ENCODE measurements at places on chromosomes 1 and 21.

DNA sequence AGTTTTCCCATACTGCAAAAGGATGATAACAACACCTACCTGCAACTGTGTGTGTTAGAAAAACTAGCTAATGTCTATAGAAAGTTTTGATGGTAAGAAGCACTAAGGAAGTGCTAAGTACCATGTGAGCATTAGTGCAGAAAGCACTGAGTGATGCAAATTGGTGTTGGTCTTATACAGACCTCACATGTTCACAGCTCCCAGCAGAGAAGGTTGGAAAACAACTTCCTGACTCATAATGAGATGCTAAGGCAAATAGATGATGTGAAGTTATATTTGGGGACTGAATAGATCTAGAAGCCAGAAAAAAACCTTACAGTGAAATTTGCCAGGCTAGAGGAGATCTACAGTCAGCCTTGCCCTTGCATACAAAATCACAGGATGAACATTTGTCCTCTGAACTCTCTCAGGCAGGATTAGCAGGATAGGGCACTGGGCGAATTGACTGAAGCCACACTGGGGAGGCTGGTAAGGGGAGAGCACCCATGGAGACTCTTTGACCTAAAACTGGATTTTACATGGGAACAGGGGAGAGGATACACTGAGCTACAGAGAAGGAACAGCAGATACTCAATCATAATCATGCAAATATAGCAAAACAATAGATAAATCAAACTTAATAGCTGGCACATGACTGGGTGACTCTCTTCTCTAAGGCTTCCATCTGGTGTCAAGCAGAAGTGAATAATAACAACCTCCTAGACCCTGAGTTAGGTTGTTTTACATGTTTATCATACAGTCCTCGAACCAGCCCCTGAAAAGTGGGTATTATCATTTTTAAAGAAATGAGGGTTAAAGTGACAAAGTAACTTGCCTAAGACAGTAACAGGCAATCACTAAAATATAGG lies 61.3 kb downstream of the ASTN1 start:
- no peak for DNase-seq

- no peak for DNase-seq
These were observed 20.9 kb downstream of the LAMC1 start for GRCh38 chr1:183043872-183044854.

DNA sequence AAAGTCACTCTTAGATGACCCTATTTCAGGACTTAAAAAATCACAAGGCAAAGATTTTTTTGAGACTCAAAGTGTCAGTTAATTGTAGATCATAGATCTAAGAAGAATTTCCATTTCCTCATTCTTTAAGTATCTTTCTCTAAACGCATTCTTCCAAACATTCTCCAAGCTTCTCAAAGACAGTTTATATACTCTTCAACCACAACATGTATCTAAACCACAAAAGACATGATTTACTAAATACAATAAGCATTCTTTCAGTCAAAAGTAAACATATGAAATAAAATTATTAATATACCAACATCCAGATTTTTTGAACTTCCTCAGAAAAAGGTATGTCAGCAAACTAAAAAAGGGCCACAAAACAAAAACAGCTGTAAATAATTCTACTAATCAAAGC lies 24.4 kb downstream of the RC3H1 start:
- no peak for DNase-seq

DNA sequence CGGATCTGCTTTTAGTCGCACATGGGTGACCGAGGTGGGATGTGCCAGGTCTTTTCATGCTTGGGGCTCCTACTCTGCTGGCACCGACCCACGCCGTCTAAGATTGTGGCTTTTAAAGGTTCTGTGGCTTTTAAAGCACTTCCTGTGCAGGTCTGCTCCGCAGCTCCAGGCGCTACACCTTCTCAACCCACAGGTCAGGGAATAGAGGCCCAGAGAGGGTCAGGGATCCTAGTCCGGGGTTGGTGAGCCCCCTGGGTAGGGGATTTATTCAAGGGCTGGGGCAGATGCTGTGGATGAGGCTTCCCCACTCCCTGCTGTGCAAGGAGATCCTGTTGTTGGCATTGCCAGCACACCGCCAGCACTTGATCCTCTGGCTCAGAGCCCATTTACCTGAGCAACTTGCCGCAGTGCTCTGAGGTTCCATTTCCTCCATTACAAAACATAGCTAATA lies 212.8 kb upstream of the RAB4A start:
- DNase-seq = no peak

GRCh38 chr1:240497908-240498307 lies 114.0 kb downstream of the GREM2 start:
- no peak for DNase-seq
